ENCODE measurements at places on chromosomes 6 and 20.

- DNase-seq, result no peak
Measured at GRCh38 chr6:118134736-118135135, 227.7 kb downstream of the SLC35F1 start.

- DNase-seq, result no peak
Measured at GRCh38 chr6:158452191-158452590, 107.7 kb upstream of the TMEM181 start.

GRCh38 chr6:149174962-149175361, 142.6 kb upstream of the TAB2 start:
- no peak for DNase-seq

DNA sequence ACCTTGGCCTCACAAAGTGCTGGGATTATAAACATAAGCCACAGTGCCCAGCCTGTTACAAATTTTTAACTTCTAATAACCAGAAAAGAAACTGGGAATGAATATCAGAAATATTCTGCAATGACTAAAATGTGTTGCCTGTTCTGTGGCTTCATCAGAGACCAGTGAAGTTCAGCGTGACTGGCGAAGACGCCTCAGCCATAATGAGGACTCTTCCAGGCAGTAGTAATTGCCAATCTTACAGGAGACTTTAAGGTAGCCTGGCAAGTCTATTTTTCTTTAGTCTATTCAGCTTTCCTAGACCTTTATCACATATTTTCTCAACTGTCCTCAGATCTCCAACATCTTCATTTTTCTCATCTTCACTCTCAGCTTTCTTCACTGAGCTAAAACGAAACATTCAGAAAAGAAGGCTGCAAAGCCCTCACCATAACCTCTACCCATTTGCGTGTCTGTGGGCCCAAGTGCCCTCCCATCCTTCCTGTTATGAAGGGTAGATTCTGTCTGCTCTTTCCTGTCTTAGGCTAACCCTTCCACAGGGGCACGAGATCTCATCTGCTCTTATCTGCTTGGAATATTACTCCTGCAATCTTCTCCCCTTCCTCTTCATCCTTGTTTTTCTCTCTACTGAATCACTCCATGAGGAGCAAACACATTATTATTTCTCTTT, 42.0 kb upstream of the OLIG3 start:
- no peak for DNase-seq

GRCh38 chr6:147201885-147202515, 2.2 kb upstream of the STXBP5 start:
- DNase-seq, result peak; percentile 57

DNA sequence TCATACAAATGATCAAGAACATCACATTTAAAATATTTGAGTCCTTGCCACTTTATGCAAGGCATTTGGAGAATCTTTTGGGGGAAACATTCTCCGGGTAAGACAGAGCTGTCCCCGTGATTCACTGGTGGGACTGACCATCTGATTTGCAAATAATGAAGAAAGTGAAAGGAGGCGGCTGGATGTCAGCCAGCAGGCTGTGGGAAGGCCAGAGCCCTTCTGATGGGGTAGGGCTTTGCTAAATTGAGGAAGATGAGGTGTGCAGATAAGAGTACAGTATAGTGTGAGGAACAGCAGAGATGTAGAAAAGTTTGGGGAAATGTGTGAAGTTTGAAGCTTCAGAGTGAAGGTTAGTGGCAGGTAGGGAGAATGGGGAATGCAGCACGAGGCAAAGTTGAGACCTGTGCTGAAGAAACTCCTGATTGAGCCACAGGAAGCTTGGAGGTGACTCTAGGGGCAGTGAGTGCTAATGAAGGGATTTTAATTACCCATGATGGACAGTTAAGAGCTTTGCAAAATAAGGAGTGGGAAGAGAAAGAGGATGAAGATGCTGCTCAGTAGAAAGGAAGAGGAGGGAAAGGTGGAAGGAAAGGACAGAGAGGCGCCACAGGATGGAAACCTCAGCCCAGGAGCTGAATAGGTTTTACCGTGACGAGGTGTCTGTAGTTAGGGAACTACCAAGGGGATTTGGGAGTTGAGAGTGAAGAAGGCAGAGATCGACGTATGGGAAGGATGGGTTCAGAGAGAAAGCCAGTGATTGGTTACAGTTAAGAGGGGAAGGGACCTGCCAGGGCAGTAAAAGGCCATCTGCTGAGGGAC, 68.7 kb downstream of the SNX9 start:
- DNase-seq, result no peak

GRCh38 chr6:37809197-37809543, 10.4 kb upstream of the ZFAND3 start:
- DNase-seq, result no peak

GRCh38 chr6:35547676-35548075, 35.0 kb upstream of the TULP1 start:
- DNase-seq, result no peak

DNA sequence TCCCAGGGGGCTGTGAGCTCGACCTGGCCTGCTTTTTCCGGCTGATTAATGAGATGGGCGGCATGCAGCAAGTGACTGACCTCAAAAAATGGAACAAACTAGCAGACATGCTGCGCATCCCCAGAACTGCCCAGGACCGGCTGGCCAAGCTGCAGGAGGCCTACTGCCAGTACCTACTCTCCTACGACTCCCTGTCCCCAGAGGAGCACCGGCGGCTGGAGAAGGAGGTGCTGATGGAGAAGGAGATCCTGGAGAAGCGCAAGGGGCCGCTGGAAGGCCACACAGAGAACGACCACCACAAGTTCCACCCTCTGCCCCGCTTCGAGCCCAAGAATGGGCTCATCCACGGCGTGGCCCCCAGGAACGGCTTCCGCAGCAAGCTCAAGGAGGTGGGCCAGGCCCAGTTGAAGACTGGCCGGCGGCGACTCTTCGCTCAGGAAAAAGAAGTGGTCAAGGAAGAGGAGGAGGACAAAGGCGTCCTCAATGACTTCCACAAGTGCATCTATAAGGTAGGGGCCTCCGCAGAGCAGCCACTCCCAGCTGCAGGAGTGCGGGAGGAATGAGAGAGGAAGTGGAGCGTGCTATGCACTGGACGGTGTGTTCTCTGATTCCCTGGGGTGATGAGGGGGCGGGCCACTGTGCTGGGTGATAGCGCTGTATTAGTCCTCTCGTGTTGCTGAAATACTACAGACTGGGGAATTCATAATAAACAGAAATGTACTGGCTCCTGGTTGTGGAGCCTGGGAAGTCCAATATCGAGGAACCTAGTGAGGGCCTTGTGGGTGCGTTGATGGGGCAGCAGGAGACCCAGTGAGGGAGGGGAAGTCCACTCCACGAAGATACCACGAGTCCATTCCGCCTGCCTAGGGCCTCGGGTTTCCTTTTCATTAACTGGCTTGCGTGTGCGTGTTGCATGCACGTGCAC, 161.7 kb downstream of the DTNBP1 start:
- no peak for DNase-seq

DNA sequence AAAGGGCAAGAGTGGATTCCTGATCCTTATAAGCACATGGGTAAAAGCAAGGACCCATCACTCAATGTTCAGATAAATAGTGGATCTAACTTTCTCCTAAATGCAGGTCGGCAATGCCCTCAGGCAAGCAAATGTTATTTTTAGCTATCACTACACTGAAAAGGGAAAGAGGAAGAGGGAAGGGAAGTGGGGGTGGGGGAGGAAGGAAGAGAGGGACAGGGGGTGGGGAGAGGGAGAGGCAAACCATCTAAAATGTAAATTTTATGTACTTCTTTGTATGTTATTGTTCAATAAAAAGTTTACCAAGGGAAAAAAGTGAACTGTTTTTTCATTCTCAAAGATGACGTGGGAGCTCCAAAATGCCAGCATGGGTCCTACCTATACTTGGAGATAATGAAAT, 44.2 kb downstream of the CHD6 start:
- no peak for DNase-seq

GRCh38 chr6:30881392-30882203, 2.7 kb upstream of the DDR1 start:
- peak; percentile 43 for DNase-seq

- no peak for DNase-seq
Measured at GRCh38 chr6:109478222-109478805, 4.7 kb downstream of the ZBTB24 start.

DNA sequence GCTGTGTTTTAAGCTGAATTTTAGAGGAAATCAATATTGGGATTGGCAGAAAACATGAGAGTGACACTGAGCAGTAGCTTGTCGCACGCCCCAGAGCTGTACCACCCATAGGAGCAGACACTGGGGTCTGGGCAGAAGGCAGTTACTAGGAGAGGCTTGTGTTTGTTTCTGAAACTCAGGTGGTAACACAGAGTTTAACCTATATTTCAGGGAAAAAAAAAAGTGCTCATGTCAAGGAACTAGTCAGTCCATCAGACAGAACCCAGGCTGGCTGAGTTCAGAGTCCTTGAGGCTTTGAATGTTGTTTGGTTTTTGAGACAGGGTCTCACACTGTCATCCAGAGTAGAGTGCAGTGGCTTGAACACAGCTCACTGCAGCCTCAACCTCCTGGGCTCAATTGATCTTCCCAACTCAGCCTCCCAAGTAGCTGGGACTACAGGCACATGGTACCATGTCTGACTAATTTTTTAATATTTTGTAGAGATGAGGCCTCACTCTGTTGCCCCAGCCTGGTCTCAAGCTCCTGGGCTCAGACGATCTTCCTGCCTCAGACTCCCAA, 6.6 kb downstream of the SLC22A1 start:
- DNase-seq, result no peak
